ENCODE measurements at places on chromosomes 5 and 9.

GRCh38 chr5:111224561-111225345 lies 569 bp downstream of the CAMK4 start:
- DNase-seq = no peak

DNA sequence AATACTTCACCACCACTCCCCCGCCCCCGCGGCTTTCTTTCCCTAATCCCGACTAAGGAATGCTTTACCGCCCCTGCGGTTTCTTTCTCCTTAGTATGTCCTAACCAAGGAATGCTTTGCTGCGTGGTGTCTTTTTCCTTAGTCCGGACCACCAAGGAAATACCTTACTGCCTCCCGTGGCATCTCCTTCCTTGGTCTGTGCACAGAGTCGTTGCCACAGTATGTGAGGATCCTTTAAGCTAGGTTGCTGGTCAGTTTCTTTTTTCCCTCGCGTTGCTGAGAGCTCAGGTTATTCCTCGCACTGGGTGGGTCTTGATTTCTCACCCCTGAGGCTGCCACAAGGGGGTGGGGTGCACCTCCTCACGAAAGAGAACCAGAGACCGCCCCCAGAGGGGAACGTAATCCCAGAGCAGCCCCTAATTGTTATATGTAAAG lies 309.4 kb downstream of the NR3C1 start:
- no peak for DNase-seq

DNA sequence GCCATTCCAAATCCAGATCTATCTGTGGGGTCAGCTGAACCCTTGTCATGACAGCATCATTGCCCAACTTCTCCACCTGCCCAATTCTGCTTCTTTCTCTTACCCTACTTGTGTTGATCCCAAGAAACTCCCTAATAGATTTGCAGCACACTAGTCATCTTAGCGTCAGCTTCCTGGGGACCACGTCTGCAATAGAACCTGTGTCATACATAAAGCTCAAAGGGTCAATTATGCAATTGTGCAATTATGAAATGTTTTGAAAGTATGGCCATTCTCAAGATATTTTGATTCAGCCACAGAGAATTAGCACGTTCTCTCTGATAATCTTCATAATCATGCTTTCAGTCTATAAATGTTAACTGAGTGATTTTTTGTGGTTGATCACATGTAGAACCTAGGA lies 87.4 kb upstream of the PAPPA start:
- no peak for DNase-seq

DNA sequence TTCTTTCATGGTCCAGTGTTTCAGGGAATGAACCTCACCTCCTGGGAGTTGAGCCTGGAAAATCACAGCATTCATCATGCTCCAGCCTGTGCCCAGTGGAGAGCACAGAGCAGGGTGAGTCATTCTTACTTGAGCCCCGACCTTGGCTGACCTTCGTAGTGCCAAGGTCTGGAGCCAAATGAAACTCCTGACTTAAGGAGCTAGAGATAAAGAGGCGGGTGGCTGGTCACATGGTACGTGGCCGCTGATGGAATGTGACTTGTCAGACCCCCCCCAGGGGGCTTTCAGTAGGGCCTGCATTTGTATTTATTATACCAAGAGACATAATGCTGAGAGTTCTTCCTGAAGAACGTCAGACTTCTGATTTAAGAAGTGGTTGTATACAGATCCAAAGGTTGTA lies 15.0 kb upstream of the PIP5K1B start:
- no peak for DNase-seq

DNA sequence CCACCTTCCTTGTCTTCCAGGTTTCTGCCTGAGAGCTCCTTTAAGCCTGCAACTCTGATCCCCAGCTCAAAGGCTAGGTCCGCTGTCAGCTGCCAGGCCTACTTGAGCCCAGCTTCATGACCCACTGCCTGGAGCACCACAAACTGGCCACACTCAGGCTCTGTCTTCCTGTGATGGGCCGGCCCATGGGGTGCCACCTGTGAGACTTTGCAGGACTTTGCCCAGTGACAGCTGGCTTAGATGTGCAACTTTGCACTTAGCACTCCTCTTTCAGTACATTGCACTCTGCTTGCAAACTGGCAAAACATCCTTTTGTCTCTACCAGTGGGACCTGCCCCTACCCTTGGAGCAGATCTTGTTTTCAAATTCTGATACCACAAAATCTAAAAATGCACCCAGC lies 311.5 kb upstream of the PDE4D start:
- DNase-seq = no peak

- no peak for DNase-seq
Measured at GRCh38 chr5:135112008-135112725, 78.1 kb upstream of the PITX1 start.

DNA sequence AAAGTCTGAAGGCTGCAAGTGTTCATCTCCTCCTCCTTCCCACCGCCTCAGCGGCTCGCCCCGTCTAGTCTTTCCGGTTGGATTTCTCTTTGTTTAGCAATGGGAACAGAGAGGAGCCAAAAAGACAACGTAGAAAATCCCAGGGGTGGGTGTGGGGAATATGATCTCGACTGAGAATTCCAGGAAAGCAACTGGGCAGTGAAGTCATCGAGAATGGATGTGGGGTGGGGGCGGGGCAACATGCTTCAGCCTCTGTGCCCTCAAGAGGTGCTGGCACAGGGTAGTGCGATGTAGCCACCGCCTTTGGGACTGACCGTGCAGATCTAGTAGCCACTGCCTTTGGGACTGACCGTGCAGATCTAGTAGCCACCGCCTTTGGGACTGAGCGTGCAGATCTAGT lies 12.9 kb downstream of the MSX2 start:
- no peak for DNase-seq

DNA sequence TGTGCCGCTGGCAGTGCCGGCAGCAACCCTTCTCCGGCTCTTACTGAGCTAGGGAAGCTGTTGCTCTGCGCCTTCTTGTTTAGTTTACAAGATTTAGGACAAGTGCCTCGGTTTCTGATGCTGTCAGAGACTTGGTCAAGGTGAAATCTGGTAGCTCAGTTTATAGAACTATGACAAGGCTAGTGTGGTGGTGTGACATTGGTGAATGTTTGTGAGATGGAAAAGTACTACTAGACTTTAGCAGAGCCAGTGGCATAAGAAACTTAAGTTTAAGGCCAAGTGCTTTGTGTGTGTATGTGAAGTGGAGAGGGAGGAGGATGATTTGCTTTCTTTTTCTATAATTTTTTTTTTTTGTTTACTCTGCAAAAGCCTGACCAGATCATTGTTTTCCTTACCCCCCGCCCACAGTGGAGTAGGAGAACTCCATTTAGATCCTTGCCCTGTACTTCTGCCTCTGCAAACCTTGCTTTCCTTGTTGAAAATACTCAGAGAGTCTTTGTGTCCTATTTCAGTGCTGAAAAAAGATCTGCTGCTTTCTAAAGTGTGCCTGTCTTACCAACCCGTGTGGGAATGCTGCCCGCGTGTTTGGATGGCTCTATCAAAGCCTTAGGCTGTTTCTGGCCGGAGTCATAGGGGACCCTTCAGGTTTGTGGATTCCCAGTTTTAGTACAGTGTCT lies 75.9 kb downstream of the TRIO start:
- DNase-seq = no peak

- no peak for DNase-seq
Measured at GRCh38 chr5:173891308-173892116, 3.4 kb downstream of the CPEB4 start.

- DNase-seq = no peak
Measured at GRCh38 chr9:72037571-72037970, 22.8 kb downstream of the C9orf57 start.

GRCh38 chr5:135455876-135456237 lies 3.7 kb upstream of the TIFAB start:
- no peak for DNase-seq

GRCh38 chr9:70262948-70263347 lies 4.2 kb downstream of the SMC5 start:
- DNase-seq = no peak

DNA sequence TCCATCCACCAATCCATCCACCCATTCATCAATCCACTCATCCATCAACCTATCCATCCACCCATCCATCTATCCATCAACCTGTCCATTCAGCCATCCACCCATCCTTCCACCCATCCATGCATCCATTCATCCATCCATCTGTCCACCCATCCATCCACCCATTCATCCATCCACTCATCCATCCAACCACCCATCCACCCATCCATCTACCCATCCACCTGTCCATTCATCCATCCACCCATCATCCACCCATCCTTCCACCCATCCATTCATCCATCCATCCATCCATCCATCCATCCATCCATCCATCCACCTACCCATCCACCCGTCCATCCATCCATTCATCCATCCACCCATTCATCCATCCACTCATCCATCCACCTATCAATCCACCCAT lies 195.8 kb downstream of the NXNL2 start:
- no peak for DNase-seq

Data from hypothalamus (tissue), 51 donors.